ENCODE measurements at places on chromosomes 13 and 19. TPM values are rescaled to one million over a fixed set of nuclear protein-coding genes. Genes with fewer than 3 reads are reported as not detected.

Gene DCT
- not detected for total RNA-seq

Gene ZNF665
- 2.6 TPM for total RNA-seq

Gene LILRA5
- not detected for total RNA-seq

Gene GARIN5A
- total RNA-seq, result 0.21 TPM

Gene DENND1C
- total RNA-seq, result under 0.01 TPM

Gene NLRP9
- total RNA-seq, result not detected

Gene ADGRL1
- 2.8 TPM for total RNA-seq

Gene ZGLP1
- 0.21 TPM for total RNA-seq

Gene GPC5
- 2.1 TPM for total RNA-seq

Gene LGALS14
- total RNA-seq, result not detected

Gene NEK5
- total RNA-seq, result 0.43 TPM

Gene OR7A5
- not detected for total RNA-seq

Gene CCDC61
- total RNA-seq, result 6.2 TPM

Gene TNNT1
- 79.9 TPM for total RNA-seq

Gene GFY
- not detected for total RNA-seq
